ENCODE measurements at places on chromosomes 12 and 14.

GRCh38 chr14:78403278-78403815 is 233.2 kb downstream of the NRXN3 start:
- peak; percentile 11 for DNase-seq

DNA sequence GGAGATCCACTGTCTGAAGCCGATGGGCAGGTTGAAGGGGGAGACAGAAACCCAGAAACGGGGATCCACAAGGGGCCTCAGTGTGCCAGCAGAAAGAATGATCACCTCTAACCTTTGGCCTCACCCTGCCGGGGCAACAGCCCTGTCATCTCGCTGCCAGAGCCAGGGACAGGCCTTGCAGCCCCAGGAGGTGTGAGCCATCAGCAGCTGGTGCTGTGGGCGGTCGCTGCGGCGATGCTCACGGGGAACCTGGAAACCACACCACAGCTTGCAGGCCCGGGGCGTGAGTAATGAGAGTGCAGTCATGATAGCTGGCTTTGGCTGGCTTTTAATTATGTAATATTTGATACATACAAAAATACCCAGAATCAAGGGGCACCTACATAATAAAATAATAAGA is 4.7 kb upstream of the TTC7B start:
- DNase-seq, result no peak

DNA sequence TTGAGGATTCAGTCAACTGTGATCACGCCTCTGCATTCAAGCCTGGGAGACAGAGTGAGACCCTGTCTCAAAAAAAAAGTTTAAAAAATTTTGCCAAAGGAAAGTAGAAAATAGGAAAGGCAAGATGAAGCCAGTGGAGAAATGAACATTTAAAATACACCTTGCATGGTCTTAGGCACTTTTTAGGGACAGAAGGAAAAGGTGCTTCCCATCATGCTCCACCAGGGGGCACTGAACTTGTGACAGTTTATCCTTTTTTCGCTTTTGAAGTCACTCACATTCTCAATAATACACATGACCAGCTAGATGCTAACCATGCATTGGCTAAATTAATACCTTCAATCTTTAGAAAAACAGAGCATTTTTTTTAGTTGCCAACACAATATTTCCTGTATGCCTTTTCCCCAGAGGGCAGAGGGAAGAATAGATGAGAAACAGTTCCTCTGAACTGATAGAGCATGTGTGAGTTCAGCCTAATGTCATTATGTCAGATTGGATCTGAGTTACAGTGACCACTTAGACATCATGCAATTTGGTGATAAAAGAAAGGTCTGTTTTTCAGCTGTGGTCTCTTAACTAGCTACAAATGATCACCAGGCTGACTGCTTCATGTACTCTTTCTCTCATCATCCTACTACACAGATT is 221.8 kb upstream of the SSTR1 start:
- peak; percentile 73 for DNase-seq

GRCh38 chr14:34853041-34853440 is 22.1 kb downstream of the BAZ1A start:
- peak; percentile 69 for DNase-seq

- peak; percentile 4 for DNase-seq
Measured at GRCh38 chr12:46152456-46152855, 116.4 kb downstream of the SLC38A1 start.

DNA sequence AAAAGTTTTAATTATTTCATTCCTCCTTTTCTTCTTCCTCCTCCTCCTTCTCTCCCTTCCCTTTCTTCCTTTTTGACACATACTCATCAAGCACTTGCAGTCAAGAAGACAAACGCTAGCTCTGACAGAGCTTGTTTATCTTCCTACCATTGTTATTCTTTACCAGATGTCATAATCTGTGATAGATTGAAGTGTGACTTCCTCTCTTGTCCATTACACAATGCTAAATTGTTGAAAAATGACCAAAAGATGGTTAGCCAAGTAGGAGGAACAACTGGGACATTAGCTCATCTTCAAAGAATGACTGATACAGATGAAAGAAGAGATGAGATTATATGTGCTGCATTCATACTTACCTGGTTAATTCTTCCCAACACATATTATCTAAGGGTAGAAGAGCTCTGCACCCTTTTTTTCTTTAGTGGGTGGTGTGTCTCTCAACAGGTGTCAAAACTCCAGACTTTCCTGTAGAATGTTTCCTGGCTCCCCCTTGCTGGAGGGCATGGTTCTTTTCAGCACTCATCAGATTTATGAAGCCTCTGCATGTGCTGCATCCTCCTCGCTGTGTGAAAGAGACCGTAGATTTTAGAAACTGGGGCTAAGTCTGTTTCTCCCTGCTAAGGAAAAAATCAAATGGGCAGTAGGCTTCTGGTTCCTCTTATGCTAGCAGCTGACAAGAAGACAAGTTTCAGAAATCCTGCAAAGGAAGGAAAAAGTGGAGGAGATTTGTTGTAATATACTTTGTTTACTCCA is 147.1 kb downstream of the TMX1 start:
- peak; percentile 48 for DNase-seq

DNA sequence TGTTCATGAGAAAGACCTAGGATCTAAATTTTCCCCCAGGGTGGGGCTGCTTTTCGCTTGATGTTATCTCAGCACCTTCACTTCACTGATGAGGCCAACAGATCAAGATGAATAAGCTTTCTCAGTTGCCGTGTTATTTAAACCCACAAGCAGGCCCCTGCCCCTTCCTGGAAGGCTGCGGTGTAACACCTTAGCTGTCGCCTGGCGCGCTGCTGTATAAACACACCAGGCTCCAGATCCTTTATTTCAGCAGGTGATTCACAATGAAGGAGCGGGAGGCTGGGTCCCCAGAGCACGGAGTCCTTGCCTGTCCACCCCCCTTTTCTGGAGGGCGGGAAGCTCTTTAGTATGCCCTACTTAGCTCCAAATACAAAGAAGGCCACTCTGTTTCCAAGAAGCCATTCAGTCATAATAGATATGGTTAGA is 515.4 kb downstream of the FUT8 start:
- DNase-seq, result no peak

GRCh38 chr12:130796985-130797686 is 41.9 kb downstream of the STX2 start:
- no peak for DNase-seq

- no peak for DNase-seq
Measured at GRCh38 chr14:70602254-70602653, 1.8 kb upstream of the MED6 start.

DNA sequence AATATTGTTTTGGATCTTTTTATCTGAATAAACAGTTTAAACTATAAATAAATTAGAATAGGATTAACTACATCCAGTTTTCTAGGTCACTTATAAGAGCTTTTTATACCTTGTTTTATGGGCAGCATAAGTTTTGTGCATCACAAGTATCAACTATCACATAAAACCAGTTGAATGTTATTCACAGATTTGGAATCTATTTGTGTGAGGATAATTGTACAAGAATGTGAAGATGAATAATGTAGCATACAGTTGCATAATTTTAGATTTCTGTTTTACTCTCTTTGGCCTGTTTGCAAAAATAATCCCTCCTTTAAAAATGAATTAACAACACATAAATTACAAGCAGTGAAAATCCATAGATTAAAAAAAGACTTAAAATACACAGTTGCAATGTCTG is 88.8 kb downstream of the SCFD1 start:
- DNase-seq, result no peak

DNA sequence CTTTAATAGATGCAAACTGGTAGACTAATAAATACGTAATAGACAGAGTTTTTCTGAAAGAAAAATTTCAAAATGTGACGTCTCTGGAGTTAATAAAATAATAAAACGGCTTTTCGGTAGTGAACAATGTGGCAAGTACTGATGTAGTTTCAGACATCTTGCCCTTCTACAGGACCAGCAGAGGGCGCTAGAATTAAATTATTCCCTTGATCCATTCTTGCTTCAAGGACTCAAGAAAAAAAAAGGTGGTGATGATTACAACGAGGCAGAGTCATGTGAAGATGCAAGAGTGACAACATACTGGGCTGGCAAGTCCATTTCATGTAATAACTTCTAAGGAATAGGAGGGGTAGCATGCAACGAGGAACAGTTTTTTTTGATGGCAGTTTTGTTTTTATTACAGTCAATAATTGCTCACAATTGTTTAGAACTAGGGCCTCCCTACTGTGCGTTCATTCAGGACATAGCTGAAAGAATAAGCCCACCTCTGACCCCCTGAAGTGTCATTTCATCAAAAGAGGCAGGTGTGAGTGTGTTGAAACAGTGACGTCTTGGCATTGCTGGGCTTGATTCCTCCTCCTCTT is 101.0 kb upstream of the GZMB start:
- peak; percentile 82 for DNase-seq

- no peak for DNase-seq
Measured at GRCh38 chr14:97361958-97362357, 564.8 kb downstream of the VRK1 start.

DNA sequence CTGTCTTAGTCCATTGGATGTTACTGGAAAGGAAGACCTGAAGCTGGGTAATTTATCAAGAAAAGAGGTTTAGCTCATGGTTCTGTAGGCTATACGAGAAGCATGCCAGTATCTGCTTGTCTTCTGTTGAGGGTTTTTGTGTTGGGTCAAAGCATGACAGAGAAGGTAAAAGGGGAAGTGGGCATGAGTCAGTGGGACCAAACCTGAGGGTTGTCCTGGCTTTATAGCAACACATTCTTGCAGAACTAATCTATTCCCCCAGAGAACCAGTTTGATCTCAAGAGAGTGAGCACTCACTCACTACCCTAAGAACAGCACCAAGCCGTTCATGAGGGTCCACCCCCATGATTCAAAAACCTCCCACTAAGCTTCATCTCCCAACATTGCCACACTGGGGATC is 19.0 kb upstream of the KRAS start:
- DNase-seq, result no peak
